ENCODE measurements at places on chromosomes 5 and 9.

- DNase-seq: no peak
Observed at GRCh38 chr9:92654481-92655301, 15.2 kb downstream of the IPPK start.

DNA sequence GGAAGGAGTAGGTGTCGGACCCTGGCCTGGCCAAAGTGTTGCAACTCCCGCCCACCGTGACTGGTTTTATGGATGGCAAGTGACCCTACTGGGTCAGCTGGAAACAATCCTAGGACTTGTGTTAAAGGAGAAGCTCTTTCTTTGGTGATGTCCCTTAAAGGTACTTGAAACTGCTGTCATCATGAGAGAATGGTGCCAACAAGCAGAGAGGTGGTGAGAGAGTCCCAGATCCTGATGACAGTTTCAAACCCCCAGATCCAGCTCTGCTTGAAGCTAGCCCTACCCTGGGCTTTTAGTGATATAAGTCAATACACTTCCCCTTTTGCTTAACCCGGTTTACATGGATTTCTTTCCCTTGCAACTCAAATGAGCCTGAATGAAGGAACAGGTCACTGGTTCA, 72.5 kb upstream of the UBTD2 start:
- DNase-seq: no peak

- DNase-seq: no peak
Observed at GRCh38 chr5:142874540-142874939, 104.4 kb downstream of the ARHGAP26 start.

- DNase-seq: no peak
Observed at GRCh38 chr5:5667136-5667554, 244.7 kb downstream of the ICE1 start.

DNA sequence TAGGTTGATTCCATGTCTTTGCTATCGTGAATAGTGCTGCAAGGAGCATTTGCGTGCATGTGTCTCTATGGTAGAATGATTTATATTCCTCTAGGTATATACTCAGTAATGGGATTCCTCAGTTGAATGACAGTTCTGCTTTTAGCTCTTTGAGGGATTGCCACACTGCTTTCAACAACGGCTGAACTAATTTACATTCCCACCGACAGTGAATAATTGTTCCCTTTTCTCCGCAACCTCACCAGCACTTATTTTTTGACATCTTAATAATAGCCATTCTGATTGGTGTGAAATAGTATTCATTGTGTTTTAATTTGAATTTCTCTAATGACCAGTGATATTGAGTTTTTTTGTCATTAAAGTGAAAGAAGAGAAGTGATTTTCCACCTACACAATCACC, 18.5 kb downstream of the IFNA5 start:
- DNase-seq: no peak

GRCh38 chr5:64834611-64835010, 65.9 kb downstream of the CWC27 start:
- no peak for DNase-seq

- no peak for DNase-seq
Observed at GRCh38 chr5:157336423-157336744, 70.5 kb downstream of the CYFIP2 start.

- no peak for DNase-seq
Observed at GRCh38 chr5:134892926-134893325, 12.0 kb upstream of the PCBD2 start.

DNA sequence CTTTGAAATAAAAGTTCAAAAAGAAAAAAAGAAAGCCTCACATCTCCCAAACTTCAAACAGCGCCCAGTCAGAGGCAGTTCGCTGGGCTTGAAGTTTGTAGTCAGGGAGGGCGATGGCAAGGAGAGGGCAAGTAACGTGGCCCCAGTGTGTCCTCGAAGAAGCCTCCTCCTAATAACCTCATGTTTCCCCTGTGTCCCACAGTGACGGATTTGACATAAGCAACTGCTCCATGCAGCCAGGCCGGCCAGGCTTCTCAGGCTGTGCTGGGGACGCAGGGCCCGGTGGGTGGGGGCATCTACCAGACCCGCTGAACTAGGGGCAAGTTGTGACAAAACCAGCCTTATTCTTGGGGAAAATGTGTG, 172.2 kb downstream of the ERCC6L2 start:
- DNase-seq: peak; percentile 22

DNA sequence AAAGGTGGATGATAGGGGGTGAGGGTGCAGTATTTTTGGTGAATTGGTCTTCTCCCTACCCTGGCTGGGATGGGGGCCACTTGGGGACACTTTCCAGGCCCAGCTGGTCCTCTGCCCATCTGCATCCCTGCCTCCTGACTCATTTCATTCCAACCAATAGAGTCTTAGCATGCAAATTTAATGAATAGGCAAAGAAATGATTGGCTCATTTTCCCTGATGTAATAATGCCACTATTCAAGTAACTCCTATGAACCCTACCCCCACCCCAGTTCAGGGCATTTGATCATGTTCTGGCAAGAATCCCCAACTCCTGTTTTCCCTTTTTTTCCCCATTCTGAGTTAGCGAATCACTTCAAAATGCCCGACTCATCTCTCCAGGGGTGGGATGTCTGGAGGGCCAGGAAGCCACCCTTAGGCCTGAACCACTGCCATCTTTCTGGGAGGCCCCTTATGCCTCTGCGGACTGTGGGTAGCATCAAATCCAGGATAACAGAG, 56.7 kb downstream of the PCDH1 start:
- no peak for DNase-seq

DNA sequence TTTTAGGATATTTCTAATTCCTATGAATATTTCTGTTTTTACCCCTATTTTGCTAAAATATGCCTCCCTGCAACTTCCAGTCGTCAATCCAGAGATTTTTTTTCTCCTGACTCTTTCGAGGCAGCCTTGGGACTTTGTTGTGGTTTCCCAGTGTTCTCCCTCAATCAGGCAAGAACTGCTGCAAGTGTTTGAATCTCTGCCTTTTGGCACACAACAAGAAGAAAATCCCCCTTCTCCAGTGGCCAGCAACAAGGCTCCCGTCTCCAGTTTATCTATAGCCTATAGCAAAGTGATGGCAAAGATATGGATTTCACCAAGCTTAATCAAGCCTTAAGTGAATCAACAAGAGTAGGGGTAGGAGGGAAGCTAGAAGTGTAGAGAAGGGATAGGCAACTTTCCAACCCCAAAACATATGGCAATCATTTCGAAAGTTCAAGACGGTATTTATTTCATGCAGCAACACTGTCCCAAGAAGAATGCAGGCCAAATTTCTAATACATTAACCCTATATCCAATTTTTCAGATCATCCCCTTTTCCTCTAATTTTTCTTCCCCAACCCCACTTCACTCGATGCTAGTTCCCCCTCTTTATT, 37.7 kb upstream of the PAPPA start:
- no peak for DNase-seq

Data from activated T-cell treated with anti-CD3 and anti-CD28 coated beads, Interleukin-2, amount 50 U/mL, for 72 hours (primary cell).